ENCODE measurements at places on chromosomes 2 and 18. TPM values are rescaled to one million over a fixed set of nuclear protein-coding genes. Genes with fewer than 3 reads are reported as not detected.

DNA sequence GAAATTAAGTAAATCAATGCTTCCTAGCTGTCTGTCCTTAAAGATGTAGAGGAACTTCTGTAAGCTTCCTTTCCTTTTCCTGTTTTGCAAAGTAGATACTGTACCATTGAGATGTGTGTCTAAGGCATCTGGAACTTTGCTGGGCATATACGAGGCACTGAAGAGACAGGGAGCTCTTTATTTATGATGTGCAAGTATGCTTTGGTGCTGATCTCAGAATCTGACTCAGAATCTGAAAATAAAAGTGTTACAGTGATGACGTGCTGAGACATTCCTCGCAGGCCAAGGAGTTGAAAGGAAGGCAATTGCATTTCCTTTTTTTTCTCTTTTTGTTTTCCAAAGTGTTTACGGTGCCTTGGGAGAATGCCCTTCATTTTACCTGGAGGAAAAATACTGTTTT is 230.9 kb upstream of the RGPD4 start:
- DNase-seq = peak; percentile 69

DNA sequence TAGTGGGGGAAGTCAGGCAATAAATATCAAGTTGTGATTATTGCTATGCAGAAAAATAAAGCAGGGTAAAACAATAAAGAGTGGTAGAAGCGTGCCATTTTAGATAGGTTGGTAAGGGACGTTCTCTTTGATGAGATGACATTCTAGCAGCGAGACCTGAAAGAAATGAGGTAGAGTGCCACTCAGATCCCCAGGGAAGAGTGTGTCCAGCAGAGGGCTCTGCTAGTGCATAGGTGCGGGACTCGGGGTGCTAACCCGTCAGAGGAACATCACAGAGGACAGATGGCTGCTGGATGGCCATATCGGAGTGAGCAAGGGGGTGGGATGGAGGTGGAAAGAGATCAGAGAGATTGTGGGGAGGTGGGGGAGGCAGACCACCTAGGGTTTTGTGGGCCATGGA is 16.3 kb upstream of the GTF2A1L start:
- no peak for DNase-seq

DNA sequence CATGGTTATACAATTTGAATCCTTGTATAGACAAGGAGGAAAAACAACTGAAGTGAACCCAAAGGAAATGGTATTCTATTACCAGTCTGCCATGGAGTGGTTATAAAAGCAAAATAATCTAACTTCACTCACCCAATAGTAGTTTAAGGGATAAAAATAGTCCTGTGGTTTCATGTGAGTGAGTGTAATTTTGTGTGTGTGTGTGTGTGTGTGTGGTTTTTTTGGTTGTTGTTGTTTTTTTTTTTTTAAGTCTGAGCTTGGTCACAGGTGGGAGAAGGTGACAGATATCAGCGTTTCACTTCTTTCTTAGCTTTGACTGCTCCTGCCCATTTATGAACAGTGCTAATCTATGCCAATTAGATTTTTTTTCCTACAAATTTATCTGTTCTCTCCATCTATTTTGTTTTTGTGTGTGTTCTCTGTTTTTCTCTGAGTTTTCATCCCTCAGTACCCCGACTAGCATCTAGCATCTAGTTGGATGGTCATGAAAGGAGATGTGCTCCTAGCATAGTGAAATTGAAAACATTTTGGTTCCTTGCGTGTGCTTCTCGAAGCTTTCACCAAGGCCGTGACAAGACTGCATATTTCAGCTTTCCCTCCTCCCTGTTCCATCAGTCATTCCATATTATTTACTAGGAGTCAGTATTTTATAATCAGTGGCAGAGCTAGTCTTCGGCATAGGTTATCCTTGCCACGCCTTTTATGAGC is 200.1 kb upstream of the DTNA start:
- DNase-seq = no peak

GRCh38 chr2:133886735-133887675 is 318.7 kb upstream of the NCKAP5 start:
- peak; percentile 68 for DNase-seq

DNA sequence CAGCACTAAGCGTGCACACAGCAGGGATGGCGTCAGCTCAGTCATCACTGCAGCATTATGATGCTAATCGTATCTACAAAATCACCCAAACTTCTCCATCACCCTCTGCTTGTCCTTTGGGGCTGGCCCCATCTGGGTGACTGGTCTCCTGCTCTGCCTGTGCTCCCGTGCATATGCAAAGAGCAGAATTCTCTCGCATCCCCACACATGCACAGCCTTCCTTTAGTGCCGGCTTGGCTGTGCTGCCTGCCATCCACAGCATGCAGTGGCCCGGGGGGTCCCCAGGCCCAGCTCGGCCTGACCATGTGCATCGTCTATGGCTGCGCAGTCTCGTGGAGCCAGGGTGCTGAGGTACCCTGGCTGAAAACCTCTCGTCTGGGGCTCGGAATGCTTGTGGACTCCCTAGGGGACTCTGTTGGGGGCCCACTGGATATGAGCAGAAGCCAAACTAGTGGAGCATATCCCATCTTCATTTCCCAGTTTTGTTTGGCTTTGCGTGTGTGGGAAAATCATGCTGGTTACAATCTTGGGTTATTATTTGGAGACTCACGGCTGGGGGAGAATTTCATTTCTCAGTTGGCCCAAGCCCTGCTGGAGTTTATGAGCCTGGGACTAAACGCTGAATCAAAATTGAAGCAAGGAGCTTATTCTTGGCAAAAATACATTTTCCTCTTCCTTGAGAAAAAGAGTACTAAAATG is 70.9 kb upstream of the HS6ST1 start:
- no peak for DNase-seq

- no peak for DNase-seq
These were observed 208.4 kb upstream of the TMEM200C start for GRCh38 chr18:6103741-6104140.

The CAPN14 gene
- under 0.01 TPM for total RNA-seq

The WNT10A gene
- not detected for total RNA-seq

The CHRNA1 gene
- 0.32 TPM for total RNA-seq
